ENCODE measurements at places on chromosomes 7 and 10.

DNA sequence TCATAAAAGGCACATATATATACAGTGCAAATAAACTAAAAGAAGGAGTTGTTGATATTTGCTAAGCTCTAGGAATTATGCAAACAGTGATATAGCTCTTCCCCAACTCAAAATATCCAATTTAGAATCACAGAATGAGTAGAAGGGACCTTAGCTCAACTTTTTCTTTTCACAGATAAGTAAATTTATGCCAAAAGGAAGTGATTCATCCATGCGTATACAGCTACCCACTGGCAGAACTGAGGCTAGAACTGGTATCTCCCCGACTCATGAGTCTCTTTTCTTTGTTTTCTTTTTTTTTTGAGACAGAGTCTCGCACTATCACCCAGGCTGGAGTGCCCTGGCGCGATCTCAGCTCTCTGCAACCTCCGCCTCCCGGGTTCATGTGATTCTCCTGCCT is 54.2 kb upstream of the SVIL start:
- no peak for DNase-seq

GRCh38 chr10:131431533-131431932 is 120.0 kb upstream of the TCERG1L start:
- DNase-seq = no peak

DNA sequence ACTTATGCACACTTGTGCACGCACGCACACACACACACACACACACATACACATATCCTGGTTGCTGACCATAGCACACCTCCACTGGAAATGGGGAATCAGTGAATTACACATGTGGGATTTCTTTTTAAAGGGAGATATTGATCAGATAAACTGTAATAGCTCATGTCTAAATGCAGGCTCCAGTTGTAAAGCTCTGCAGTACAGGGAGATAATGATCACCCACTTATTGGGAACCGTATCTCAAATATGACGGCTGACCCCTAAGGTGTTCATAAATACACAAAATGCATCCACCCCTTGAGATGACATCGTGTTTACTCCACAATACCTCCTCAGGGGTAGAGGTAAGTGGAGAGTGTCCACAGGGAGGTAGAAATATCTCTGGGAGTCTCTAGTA is 79.2 kb downstream of the PLXNA4 start:
- no peak for DNase-seq

GRCh38 chr7:4159154-4159501 is 523.0 kb upstream of the FOXK1 start:
- DNase-seq = no peak

DNA sequence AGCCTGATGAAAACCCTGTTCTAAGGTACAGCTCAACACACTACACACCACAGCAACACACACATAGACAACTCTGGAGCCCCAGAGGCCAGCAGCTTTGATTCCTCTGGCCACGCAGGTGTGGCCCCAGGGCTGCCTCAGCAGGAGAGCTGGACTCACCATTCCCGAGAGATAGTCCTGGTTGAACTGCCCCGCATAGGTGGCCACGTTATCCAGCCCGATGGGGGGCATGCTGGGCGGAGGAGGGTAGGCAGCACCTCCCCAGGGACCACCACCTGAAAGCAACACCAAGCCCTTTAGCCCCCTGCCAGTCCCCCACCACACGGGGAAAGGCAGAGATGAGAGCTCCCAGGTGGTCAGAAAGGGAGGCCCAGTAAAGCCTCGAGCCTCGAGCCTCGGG is 34.7 kb downstream of the ANXA11 start:
- no peak for DNase-seq

- no peak for DNase-seq
Observed at GRCh38 chr10:105284476-105285215, 643.6 kb downstream of the SORCS3 start.

DNA sequence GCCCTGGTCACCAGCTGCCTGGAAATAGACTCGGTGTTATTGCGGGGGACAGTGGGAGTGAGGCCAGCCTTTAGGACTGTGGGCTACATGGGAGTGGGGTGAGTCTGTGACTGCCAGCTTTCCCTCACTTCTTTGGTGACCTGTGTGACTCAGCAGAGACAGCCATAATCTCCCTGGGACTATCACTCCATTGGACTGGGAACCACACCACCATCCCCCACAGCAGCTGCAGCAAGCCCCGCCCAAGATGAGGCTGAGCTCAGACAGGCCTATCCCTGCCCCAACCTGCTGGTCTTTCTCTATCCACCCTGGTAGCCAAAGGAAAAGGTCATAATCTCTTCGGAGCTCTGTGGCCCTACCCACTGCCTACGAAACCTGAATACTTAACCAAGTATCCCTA is 263.2 kb downstream of the FZD1 start:
- no peak for DNase-seq
